Natural killer cell treated with Interleukin-12 subunit alpha and Interleukin-12 subunit beta and Interleukin-15 and Interleukin-18, amount 100 ng/mL, for 72 hours (primary cell): ENCODE measurements at places on chromosomes 12 and 14.

- DNase-seq = no peak
Measured at GRCh38 chr14:92676403-92677086, 71.9 kb downstream of the LGMN start.

DNA sequence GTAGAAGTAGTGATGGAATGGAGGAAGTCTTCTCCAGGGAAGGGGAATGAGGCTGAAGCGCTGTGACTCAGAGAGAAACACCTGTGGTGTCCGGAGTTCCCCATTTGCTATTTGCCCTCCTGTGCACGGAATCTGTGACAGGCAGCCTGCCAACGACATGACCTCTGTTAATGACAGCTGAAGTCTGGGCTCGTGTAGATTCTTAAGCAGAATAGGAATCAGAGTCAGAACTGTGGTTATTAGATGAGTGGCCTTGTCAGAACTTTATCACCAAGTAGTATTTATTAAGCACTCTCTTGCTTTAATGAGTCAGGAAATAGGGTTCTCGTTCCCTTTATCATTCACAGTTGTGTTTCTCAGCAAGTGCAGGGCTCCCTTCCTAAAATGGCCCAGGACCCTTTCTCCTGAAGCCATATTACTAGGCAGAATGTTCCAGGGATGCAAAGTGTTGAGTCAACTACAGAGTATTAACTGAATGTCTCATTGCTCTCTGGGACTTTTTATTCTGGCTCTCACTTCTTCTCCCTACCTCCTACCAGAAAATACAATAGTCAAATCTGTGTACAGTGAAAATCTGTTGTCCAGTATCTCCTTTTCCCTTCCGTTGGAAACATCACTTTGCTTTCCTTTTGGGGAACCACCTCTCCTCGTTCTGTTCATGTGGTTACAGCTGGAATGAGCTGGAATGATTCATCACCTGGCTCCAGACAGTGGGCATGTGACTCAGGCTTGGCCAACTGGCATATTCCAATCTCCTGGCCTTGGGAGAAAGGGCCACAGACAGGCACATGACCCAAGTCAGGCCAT lies 77.8 kb upstream of the MAX start:
- DNase-seq = no peak

- DNase-seq = no peak
Measured at GRCh38 chr12:113838896-113839295, 127.2 kb downstream of the RBM19 start.

DNA sequence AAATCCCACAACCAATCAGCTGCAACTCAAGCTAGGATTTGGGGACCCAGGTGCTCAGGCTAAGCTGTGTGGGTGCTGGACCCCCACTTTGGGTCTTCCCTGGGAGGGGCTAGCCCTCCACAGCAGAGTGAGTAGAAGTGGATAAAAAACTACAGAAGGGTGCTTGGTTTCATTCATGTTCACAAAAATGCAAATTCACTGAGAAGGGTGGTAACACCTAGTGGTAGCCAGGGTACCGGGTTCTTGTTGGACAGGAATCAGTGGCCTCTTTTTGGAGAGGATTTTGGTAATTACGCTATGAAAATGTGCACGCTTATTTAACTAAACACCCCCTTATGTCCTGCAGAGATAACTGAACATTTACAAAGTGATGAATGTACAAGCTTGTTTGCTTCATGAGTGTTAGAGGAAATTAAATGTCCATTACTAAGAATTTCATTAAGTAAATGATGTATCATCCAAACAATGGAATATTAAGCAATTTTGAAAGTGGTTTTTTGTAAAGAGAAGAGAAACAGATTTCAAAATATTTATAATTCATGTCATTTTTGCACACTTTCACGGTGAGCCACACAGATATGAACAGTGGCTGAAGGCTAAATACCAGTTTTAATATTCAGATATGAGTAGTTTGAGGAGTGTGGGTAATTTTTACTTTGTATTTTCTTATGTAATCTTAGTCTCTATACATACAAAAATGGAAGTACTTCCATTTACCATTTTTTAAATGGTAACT lies 78.3 kb downstream of the DDX51 start:
- DNase-seq = no peak

- DNase-seq = no peak
Measured at GRCh38 chr14:80095623-80096022, 115.7 kb downstream of the DIO2 start.

- DNase-seq = no peak
Measured at GRCh38 chr12:111287125-111287900, 81.6 kb downstream of the PHETA1 start.

DNA sequence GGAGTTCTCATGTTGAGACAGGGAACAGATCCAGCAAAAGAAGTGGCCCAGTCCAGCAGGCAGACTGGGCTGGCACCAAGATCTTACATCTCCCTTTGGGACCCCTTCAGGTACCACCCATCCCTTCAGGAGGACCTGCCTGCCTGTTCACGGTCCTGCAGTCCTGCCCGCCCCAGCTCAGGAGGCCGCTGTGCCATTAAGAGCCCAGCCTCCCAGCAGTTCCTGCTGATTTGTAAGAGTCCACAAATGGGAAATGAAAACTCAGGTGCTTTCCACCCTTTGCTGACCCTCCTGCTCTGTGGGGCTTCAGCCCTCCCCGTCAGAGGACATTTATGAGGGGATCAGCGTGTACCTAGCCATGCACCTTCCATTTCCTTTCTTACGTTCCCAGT lies 39.5 kb downstream of the C14orf132 start:
- no peak for DNase-seq

- DNase-seq = no peak
Measured at GRCh38 chr14:68757618-68758081, 35.2 kb downstream of the ZFP36L1 start.

DNA sequence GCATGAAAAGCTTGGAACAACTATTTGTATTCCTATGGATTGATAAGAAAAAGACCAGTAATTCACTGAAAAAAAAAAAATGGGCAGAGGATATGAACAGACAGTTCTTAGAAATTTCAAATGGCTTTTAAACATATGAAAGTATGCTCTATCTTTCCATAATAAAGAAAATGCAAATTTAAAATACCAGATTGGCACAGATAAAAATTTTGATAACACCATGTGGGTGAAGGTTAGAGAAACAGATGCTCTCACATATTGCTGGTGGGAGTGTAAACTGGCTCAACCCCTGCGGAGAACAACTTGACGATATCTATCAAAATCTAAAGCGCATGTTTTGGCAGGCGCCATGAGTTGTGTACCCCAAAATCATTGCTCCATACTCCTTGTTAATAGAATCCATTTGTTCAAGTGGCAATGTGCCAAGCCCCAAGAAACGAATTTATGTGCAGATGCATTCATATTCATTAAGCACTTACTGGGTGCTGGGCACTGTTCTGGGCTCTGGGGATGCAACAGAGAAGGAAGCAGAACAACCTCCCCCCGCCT lies 29.5 kb upstream of the TMPO start:
- no peak for DNase-seq

- DNase-seq = no peak
Measured at GRCh38 chr14:102905116-102906108, 17.1 kb upstream of the AMN start.

- DNase-seq = no peak
Measured at GRCh38 chr12:26878661-26879119, 45.7 kb upstream of the ITPR2 start.

DNA sequence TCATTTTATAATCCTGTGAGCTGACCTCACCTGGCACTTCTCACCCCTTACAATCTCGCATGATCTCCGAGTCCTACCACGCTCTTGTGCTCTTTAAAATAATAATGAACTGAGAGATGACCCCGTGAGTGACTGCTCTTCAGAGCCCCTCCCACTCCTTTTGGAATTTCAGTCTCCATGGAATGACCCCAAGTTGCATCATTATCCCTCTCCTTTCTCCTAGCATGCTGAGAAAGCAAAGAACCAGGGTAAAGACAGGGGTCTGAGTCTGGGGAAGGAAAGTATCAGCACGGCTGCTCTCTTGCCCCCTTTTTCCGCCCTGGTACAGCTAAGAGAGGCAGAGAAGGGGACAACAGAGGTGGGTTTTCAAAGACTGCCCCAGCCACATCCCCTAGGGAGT lies 178.3 kb upstream of the PLEKHA5 start:
- DNase-seq = no peak

- no peak for DNase-seq
Measured at GRCh38 chr12:71710276-71711125, 24.6 kb downstream of the TMEM19 start.

GRCh38 chr14:22887260-22887989 lies 4.4 kb downstream of the REM2 start:
- no peak for DNase-seq

DNA sequence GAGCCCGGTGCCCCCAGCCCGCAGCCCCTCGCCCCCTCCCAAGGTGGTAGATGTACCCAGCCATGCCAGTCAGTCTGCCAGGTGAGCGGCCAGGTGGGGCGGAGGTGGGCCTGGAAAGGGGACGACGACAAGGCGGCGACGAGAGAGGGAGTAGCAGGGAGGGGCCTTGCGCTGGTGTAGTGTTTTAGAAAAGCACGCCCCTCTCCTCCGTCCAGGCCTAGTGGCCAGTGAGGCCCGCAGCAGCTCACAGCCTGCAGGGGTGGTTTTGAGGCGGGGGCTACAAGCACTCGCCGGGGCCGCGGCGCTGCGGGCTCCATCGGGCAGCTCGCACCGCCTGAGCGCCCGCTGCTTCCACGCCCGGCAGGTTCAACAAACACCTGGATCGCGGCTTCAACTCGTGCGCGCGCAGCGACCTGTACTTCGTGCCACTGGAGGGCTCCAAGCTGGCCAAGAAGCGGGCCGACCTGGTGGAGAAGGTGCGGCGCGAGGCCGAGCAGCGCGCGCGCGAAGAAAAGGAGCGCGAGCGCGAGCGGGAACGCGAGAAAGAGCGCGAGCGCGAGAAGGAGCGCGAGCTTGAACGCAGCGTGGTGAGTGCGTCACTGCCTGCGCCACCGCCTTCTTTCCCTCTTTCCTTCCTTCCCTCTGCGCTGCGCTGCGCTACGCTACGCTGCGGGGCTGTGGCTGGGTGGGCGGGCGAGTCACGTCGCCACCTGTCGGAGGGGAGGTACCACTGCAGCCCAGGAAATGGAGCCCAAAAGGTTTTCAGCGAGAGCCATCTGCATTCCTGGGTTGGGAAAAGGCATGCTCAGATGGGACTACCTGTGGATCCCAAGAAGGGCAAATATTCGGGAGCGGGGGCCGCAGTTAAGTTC lies 5.9 kb upstream of the RNU7-1 start:
- peak; percentile 95 for DNase-seq

- no peak for DNase-seq
Measured at GRCh38 chr12:108914121-108914531, 34.2 kb downstream of the DAO start.

- no peak for DNase-seq
Measured at GRCh38 chr14:85921241-85921640, 391.3 kb downstream of the FLRT2 start.

DNA sequence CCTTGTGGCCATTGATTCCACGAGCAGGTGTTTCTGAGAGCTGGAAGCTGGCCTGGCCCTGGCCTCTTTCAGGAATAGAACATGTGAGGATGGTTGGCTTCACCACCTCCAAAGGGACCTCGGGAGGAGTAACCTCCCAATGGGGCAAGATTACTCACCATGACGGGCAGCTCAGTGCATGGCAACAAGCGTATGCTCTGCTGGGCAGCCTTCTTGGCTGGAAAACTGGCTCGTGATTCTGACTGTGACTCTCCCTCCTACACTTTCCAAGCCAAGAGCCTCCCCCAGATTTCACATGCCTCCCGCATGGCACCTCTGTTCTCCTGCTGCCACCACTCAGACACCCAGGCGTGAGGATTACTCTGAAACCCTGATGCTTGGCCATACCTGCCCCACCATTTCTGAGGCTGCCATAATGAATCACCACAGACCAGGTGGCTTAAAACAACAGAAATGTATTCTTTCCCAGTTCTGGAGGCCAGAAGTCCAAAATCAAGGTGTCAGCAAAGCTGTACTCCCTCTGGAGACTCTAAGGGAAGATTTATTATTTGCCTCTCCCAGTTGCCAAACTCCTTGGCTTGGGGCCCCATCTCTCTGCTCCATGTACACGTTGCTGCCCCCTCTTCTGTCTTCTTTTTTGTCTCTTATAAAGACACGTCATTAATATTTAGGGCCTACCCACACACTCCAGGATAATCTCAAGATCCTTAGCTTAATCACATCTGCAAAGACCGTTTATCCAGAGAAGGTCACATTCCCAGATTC lies 215.9 kb downstream of the CHST11 start:
- DNase-seq = peak; percentile 58

- DNase-seq = no peak
Measured at GRCh38 chr14:41606532-41607303, at the start of gene LRFN5. LRFN5 (plus strand) TSS chr14:41606876.

DNA sequence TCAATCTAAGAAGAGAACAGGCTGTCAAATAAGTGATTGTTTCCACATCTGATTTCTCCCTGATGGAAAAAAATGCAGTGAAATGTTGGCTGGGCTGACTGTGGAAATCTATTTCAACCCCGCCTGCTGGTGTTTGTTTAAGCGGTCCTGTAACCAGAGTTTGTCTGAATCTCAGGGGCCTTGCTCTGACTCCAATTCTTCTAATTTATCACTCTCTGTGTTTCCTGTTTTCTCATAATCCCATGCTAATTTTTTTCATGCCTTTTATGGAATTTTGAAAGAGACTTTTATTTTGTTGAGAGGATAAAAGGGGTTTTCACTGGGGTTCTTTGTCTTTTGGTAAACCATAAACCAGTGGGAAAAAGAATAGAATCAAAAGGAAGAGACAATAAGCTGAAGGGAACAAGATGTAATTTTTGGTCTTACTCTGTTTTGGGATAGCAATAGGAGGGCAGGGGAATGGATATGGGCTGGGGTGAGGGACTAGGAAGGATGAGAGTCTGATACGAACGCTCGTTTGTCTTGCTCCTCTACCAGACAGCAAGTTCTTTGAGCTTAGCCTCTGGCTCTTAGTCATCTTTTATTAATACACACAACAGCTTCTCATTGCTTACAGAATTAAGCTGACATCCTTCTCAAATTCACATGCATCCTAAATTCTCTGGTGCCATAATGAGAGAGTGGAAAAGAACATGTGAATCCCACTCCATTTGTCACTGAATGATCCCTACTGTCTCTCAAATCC lies 8.0 kb upstream of the MGP start:
- no peak for DNase-seq

- DNase-seq = no peak
Measured at GRCh38 chr12:52186118-52186840, 5.5 kb downstream of the KRT80 start.

DNA sequence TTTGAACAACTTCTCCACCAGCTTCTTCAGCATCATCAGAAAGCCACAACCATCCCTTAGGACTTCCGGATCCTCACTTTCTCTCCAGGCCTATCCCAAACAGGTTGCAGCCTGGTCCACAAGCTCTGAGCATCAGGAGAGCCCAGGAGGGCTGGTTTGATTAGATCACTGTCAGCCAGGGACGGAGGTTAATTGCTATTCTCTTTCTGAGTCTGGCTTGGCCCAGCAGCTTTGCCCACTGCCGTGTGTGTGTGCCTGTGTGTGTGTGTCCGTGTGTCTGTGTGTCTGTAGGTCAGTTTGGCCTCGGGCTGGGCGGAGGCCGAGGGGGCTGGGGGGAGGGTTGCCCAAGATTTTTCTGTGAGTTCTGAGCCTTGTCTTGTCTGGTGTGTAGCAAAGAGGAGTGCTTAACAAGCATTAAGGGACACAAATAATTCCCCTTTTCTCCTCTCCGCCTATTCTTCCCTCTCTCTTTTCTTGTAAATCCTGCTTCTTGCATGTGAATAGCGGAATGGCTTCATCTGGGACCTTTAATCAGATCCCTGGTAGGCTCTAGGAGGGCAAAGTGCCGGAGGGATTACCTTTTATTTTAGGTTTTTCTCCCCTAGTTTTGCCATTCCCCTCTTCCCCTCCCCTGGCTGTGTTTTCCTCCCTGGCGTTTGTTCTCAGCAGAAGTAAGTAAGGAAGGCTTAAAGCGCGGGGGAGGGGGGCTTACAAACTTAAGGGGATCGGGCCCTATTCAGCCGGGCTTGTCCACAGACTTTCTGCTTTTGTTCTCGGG lies 138.2 kb upstream of the LHX5 start:
- no peak for DNase-seq
